Kasumi-1 (cell line): ENCODE measurements at places on chromosomes 2 and 18.

DNA sequence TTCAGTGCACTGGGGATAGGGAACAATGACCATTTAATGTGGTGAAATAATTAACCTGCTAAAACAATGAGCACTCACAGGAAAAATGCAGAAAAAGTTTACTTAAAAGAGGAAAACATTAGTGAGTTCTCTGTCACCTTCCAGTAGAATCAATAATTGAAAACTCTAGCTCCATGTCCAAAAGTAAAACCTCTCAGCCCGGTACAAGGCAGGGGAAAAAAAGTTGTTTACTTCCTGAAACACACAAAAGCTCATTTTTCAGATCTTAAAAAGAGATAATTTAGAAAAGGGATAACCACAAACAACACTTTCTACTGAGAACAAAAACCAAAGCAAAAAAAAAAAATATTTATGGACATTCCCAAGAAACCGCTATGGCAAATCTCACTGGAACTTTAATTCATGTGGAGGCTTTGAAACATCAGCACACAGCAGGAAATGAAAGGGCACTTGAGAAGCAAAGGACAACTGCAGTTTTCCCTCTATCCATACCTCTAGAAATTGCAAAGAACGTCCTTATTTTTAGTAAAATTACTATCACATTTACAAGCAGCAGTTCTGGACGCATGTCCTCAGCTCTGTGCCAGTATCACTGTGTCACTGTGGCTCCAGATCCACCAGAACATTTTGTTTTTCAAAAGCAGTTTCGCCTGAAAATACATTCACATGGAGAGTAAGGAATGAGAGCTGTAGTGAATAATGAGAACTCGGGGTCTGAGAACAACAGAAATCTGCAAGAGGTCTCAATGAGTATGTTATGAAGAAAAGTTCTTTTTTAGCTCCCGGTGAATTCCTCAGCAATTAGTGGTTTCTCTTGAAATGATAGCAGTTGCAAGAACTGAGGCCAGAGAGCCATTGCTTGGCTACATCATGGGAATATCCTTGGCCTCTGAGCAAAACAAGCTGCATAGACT lies 44.7 kb upstream of the DNAH7 start:
- DNase-seq, result no peak

DNA sequence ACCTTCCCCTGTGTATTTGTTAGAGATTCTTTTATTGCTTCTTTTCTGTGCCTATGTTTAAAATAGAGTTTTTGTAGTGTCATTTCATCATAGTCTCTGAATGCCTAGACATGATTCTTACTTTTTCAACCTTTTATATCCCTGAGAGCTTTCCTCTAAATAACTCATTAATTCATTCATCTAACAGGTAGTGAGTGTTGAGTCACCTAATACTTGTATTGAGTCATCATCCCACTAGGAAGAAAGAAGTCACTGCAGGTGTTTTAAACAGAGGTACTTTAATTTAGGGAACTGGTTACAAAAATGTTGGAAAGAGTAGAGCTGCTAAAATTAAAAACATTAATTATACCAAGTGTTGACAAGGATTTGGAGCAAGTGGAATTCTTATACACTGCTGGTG lies 18.5 kb upstream of the NMS start:
- no peak for DNase-seq

DNA sequence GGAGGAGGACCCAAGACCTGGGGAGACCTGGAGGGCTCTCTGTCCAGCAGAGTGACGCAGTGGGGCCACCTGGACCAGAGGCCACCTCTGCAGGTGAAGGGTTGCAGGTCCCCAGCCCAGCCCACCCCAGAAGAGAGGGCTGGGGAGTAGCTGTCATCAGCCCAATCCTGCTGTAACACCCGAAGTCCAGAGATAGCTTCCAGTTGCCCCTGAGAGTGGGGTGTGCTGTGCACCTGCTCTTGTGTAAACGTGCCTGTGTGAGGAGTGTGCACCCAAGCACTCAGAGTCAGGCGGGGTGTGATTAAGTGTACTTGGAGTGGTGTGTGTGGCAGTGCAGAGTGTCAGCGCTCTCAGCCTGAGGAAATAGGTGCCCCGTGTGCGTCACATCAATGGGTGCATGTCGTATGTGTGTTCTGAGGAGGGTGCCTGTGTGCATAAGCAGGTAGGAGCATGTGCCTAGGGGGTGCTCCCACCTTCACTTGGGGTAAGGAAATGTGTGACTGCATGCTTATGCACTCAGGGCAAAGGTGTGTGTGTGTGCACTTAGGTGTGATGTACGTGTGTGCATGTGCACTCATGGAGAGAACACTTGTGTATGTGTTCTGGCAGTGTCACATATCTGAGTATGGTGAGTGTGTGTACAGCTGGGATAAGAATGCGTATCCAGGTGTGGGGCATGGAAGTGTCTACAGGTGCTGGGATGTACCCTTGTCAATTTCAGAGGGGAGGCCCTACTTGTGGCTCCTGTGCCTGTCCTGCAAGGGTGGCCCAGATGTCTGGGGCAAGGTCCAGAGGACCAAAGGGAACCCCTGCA lies 672 bp downstream of the ATP6V1B1 start:
- DNase-seq, result no peak

- no peak for DNase-seq
Observed at GRCh38 chr2:88283886-88284592, 113.9 kb downstream of the THNSL2 start.

GRCh38 chr18:28725876-28726275 lies 548.9 kb upstream of the CDH2 start:
- no peak for DNase-seq

- DNase-seq, result no peak
Observed at GRCh38 chr2:128032092-128032491, 4.2 kb upstream of the SAP130 start.

GRCh38 chr2:45944074-45944473 lies 292.6 kb downstream of the PRKCE start:
- DNase-seq, result no peak

GRCh38 chr2:39379643-39380524 lies 57.2 kb downstream of the MAP4K3 start:
- DNase-seq, result peak; percentile 72

- DNase-seq, result no peak
Observed at GRCh38 chr18:39842366-39842914, 2112.6 kb upstream of the PIK3C3 start.

DNA sequence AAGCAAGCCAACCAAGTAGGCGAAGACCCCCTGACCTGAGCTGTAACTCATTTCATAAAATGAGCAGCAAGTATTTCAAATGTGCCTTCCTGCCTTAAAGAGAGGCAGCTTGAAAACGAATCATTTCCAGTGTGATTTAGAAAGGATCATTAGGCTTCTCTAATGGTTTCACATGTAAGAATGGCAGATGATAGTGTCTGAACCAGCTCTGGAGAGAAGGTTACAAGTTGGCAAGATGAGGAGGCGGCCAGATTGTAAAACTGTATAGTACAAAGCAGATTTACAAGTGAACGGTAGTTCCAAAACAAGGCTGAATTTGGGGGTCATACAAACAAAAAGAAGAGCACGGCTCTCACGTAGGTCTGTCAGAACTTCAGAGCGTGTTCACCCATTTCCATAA lies 132.4 kb downstream of the ZNF516 start:
- no peak for DNase-seq
